Left lung (tissue), 14 donors: ENCODE measurements at places on chromosomes 4 and X.

GRCh38 chr4:151012820-151013219 is 2.3 kb downstream of the LRBA start:
- DNase-seq: no peak
- H3K4me1 ChIP-seq: peaks cover 11% of the 10 kb centered on the region
- peaks cover 4% of the 10 kb centered on the region for H3K36me3 ChIP-seq
- no peak overlapping the region for H3K27ac ChIP-seq
- H3K4me3 ChIP-seq: no peak overlapping the region

DNA sequence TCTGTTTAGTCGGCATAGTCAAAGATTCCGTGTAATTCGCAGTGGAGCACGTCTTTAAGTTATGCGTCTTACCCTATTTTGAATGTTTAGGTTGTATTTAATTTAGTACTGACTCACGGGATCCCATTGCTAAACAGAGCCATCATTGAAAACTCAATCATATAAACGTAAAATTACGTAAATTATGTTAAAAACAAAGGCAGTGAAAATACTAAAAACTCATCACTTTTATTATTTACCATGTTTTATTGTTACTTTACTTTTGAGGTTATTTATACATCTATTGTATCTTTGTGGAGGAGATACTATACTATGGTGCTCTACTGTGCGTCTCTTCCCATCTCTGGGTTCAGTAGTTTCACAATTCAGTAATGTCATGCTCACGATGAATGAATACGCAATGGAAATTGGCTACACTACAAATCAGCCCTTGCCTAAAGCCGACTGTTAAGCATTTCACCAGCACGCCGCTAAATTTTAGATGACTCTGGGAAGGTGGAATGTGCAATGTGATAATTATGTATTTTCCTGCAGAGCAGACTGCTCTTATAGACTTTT is 944 bp downstream of the FUNDC2 start:
- H3K27me3 ChIP-seq: no peaks in the 10 kb centered on the region
- H3K4me1 ChIP-seq: peaks cover 4% of the 10 kb centered on the region
- H3K27ac ChIP-seq: peak overlapping the region; percentile 96
- H3K4me3 ChIP-seq: peak overlapping the region; percentile 51
- DNase-seq: peak; percentile 42
- no peaks in the 10 kb centered on the region for H3K36me3 ChIP-seq

- H3K27ac ChIP-seq: no peak overlapping the region
- no peak for DNase-seq
- no peak overlapping the region for H3K4me3 ChIP-seq
- H3K27me3 ChIP-seq: no peaks in the 10 kb centered on the region
Observed at GRCh38 chr4:184598753-184599491, 50.3 kb downstream of the CASP3 start.

DNA sequence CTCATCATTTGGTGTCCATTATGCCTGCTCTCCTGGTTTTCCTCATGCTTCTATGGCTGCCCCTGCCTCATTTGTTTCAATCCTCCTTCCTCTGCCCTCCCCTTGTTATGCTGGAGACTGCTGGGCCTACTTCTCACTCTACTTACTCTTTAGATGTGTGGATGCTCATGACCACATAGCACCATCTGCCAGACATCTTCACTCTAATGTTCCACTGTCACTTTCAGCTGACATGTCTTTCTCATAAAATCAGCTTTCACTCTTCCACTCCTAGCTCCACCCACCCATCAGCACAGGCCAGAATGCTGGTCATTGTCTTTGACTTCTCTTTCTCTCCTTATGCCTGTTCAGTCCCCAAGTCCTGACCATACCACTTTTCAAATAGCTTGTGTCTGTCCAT is 86.8 kb downstream of the REPS2 start:
- H3K27ac ChIP-seq: no peak overlapping the region
- no peaks in the 10 kb centered on the region for H3K36me3 ChIP-seq
- H3K4me3 ChIP-seq: no peak overlapping the region
- no peaks in the 10 kb centered on the region for H3K27me3 ChIP-seq

- H3K4me3 ChIP-seq: no peak overlapping the region
- no peak overlapping the region for H3K27ac ChIP-seq
- no peaks in the 10 kb centered on the region for H3K27me3 ChIP-seq
- no peaks in the 10 kb centered on the region for H3K4me1 ChIP-seq
- DNase-seq: no peak
Observed at GRCh38 chr4:137576446-137576845, 44.2 kb upstream of the PCDH18 start.

GRCh38 chr4:102451266-102451665 is 49.9 kb upstream of the NFKB1 start:
- H3K27me3 ChIP-seq: no peaks in the 10 kb centered on the region
- no peak for DNase-seq
- H3K27ac ChIP-seq: no peak overlapping the region

DNA sequence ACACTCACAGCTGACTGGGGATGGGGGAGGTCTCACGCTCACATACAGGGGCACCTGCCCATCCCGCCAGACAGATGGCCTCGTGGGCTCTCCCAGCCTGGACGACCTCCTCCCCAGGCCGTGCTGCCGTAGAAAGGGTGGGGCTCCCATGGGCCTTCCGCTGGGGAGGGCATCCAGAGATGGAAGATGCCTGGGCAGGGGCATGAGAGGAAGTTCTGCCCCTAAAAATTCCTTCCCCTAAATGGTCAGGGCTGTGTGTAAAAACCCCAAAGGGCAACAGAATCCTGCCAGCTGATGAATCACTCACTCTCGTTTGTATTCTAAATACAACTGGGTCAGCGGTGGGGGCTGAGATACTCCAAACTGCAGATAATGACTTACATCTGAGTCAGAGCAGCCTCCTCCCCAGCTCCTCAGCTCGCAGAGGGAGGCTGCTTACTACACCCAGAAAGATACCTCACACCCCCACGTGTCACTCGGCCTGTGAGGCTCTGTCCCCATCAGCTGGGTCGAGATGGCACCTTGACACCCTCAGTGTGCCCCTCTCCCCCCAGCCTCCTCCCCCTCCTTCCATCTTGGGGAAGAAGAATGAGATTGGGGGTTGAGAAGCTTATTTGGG is 10.1 kb downstream of the WDR1 start:
- H3K4me1 ChIP-seq: peaks cover 97% of the 10 kb centered on the region
- peak overlapping the region; percentile 74 for H3K27ac ChIP-seq
- H3K4me3 ChIP-seq: no peak overlapping the region
- H3K27me3 ChIP-seq: no peaks in the 10 kb centered on the region
- no peaks in the 10 kb centered on the region for H3K36me3 ChIP-seq

DNA sequence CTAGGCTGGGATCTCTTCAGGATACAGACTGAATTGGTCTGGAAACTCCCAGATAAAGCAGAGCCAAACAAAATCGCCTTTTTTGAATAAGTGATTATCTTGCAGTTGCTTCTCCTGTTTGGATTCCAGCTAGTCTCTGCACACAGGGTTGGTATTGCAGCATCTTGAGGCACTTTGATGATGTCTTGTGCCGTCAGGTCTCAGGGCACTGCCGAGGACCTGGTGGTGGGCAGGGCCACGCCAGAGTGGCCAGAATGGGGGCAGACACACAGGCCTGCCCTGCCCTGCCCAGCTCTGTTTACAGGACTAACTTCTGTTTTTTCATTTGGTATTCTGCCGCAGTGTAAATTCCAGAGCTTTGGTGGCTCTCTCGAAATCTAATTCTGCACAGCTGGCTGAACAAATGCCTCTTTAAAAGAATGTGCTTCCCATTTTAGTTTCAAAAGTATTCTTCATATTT is 276.1 kb downstream of the NR3C2 start:
- H3K4me1 ChIP-seq: no peaks in the 10 kb centered on the region
- DNase-seq: no peak
- H3K36me3 ChIP-seq: no peaks in the 10 kb centered on the region
- no peak overlapping the region for H3K4me3 ChIP-seq
- peak overlapping the region; percentile 27 for H3K27ac ChIP-seq
- no peaks in the 10 kb centered on the region for H3K27me3 ChIP-seq

DNA sequence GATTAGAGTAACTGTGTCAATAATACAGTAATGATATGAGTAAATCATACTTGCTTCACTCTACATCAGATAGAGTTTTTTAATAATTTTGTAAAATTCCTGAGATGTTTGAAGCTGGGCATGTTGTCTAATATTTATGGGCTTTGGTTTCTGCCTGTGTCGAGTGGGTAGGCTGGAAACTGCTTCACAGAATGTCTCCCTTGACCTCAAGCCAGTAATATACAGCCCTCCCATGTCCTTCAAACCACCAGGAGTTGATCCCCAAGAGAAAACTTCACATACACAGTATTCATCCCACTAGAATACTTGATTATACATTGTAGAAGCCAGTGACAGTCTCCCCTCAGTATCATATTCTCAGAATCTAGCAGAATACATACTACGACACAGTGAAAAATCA is 284.8 kb upstream of the TENM3 start:
- no peaks in the 10 kb centered on the region for H3K27me3 ChIP-seq
- no peaks in the 10 kb centered on the region for H3K4me1 ChIP-seq
- H3K27ac ChIP-seq: no peak overlapping the region
- no peaks in the 10 kb centered on the region for H3K36me3 ChIP-seq

DNA sequence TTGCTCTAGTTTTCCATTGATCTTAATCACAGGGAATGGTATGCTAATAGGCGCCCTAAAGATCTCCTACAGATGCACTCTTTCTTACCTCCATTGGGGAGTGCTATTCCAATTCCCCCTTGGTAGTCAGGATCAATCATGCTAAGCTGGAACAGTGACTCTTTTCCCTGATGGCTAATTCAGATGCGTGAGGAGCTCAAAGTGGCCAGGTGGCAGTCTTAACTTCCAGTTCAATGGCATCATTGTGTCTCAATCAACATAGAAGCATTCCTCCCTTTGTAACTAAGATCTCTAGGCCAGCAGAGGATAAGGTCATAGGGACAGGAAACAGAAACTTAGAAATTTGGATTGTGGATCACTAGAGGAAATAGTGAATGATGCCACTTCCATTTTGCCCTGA is 216.8 kb downstream of the GRID2 start:
- no peak overlapping the region for H3K27ac ChIP-seq
- DNase-seq: no peak
- H3K36me3 ChIP-seq: no peaks in the 10 kb centered on the region
- H3K27me3 ChIP-seq: no peaks in the 10 kb centered on the region
- no peaks in the 10 kb centered on the region for H3K4me1 ChIP-seq

DNA sequence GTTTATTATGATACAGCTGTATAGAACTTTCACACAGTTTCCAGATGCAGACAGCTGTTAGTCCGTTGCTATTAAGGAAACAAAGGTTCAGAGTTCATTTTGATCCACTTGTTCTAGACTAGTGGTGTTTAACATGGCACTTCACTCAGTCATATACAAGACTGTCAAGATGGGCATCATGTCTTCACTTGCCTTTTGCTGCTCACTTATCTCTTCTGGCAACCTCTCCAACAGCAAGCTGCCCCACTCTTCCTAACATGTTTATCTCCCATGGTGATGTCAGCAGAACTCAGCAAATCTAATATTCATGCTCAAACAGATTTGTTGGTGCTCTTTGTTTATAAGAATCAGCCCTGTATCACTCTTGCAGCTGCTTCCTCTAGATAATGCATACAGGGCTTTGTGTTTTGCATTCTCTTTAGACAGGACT is 236.2 kb upstream of the HAND2 start:
- H3K27ac ChIP-seq: no peak overlapping the region
- H3K36me3 ChIP-seq: no peaks in the 10 kb centered on the region
- peak; percentile 88 for DNase-seq
- H3K4me1 ChIP-seq: no peaks in the 10 kb centered on the region

DNA sequence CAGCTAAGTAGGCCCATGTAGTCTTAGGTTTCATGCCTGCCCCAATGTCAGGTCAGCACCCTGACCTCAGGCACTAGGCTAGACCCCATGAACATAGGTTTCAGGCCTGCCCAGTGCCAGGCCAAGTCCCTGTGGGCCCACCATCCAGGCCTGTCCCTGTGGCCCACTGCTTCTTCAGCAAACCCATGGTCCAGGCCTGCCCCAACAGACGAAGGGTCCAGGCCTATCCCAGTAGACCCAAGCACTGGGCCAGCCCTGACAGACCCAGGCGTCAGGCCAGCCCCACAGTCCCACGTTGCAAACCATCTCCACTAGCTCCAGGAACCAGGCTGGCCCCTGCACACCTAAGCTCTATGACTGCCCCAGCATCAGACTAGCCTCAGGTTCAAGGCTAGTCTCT is 92.4 kb downstream of the ENOX2 start:
- H3K4me1 ChIP-seq: no peaks in the 10 kb centered on the region
- no peaks in the 10 kb centered on the region for H3K27me3 ChIP-seq
- DNase-seq: no peak
- H3K27ac ChIP-seq: no peak overlapping the region
- H3K4me3 ChIP-seq: no peak overlapping the region

DNA sequence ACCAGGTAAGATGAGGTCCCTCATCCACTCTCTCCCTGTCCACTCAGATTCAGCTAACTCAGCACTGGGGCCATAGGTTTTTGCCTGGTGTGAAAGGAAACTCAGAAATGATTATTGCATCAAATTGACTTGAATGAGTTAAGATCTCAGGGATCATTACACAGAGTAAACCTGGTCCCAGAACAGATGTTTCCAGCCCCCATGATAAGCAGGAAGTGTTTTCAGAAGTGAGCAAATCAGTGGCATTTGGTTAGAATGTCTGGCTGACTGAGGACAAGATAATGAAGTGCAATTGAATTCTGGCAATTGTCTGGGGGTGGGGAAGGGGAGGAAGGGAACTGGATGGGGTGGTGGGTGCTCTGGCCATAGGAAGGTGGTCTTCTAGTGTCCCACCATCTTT is 108.0 kb downstream of the CHIC2 start:
- H3K4me1 ChIP-seq: no peaks in the 10 kb centered on the region
- no peak overlapping the region for H3K27ac ChIP-seq
- H3K4me3 ChIP-seq: no peak overlapping the region
- DNase-seq: no peak
- no peaks in the 10 kb centered on the region for H3K36me3 ChIP-seq

DNA sequence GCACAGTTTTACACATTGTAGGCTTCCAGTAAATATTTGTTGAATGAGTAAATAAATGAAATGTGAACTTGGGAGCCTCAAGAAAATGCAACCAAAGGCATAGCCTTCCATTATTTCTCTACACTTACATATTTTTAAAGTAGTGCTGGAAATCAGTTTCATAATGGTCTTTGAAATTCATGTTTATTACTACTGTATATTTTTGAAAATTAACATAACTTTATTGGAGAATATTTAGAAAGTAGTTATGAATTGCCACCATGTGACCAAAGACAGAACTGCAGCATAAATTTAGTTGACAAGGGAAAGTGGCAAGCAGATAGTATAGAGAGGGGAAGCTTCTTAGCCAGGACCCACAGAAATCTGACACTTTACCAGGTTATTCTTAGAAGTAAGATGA is 6.4 kb downstream of the TCEAL8 start:
- no peak for DNase-seq
- no peak overlapping the region for H3K4me3 ChIP-seq
- no peaks in the 10 kb centered on the region for H3K4me1 ChIP-seq
- H3K27me3 ChIP-seq: peaks cover 5% of the 10 kb centered on the region
- H3K36me3 ChIP-seq: no peaks in the 10 kb centered on the region
- H3K27ac ChIP-seq: no peak overlapping the region
